ENCODE measurements at places on chromosomes 16 and 17. TPM values are rescaled to one million over a fixed set of nuclear protein-coding genes. Genes with fewer than 3 reads are reported as not detected.

ALOX15B gene
- 1.5 TPM for polyA plus RNA-seq

TBC1D3E gene
- not detected for polyA plus RNA-seq

KRT27 gene
- polyA plus RNA-seq, result not detected

OR4D1 gene
- polyA plus RNA-seq, result 0.03 TPM

KRTAP17-1 gene
- not detected for polyA plus RNA-seq

CNTD1 gene
- 1.3 TPM for polyA plus RNA-seq

FA2H gene
- polyA plus RNA-seq, result 4.2 TPM

WNK4 gene
- polyA plus RNA-seq, result 9.3 TPM

MRPL58 gene
- 29.5 TPM for polyA plus RNA-seq

MKS1 gene
- 37.0 TPM for polyA plus RNA-seq

PLXDC1 gene
- polyA plus RNA-seq, result 7.4 TPM

SEZ6L2 gene
- polyA plus RNA-seq, result 11.7 TPM

KRT32 gene
- not detected for polyA plus RNA-seq

SPATA22 gene
- 0.38 TPM for polyA plus RNA-seq

DNAJA2 gene
- 75.1 TPM for polyA plus RNA-seq

NACA2 gene
- polyA plus RNA-seq, result 2.6 TPM

NOG gene
- 1.4 TPM for polyA plus RNA-seq

TMEM114 gene
- polyA plus RNA-seq, result not detected

XYLT1 gene
- polyA plus RNA-seq, result 7.6 TPM

PIMREG gene
- polyA plus RNA-seq, result 20.8 TPM

SCARF1 gene
- polyA plus RNA-seq, result 7.8 TPM

CCDC200 gene
- polyA plus RNA-seq, result 37.2 TPM

ZNF276 gene
- 25.4 TPM for polyA plus RNA-seq

ANKRD40CL gene
- polyA plus RNA-seq, result 0.13 TPM

KRTAP2-3 gene
- not detected for polyA plus RNA-seq

KCTD11 gene
- polyA plus RNA-seq, result 13.1 TPM

CCL3 gene
- polyA plus RNA-seq, result 1.9 TPM

KREMEN2 gene
- polyA plus RNA-seq, result 2.5 TPM

MXRA7 gene
- 99.0 TPM for polyA plus RNA-seq

CMTM4 gene
- 73.2 TPM for polyA plus RNA-seq

HS3ST3A1 gene
- polyA plus RNA-seq, result 3.6 TPM

GP2 gene
- polyA plus RNA-seq, result 7.9 TPM

RGS11 gene
- polyA plus RNA-seq, result 2.8 TPM

COPRS gene
- 48.4 TPM for polyA plus RNA-seq

HIC1 gene
- 12.9 TPM for polyA plus RNA-seq
